NCI-H774 (cell line): ENCODE measurements at places on chromosomes 13 and 19.

DNA sequence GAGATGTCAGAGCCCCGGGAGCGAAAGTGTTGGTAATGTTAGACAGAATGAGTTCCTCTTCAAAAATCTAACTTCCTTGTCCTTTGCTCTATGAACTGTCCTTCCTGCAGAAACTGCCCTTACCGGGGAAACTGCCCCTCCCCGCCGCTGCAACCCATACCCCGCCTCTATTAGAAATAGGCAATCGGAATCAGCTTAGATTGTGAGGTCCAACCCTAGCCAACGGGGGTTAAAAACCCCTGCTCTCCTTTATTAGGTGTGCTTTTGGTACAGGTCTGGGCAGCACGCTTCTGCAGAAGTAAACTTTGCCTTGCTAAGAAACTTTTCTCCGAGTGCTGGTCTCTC is 11.5 kb upstream of the CAPNS1 start:
- DNase-seq: no peak

DNA sequence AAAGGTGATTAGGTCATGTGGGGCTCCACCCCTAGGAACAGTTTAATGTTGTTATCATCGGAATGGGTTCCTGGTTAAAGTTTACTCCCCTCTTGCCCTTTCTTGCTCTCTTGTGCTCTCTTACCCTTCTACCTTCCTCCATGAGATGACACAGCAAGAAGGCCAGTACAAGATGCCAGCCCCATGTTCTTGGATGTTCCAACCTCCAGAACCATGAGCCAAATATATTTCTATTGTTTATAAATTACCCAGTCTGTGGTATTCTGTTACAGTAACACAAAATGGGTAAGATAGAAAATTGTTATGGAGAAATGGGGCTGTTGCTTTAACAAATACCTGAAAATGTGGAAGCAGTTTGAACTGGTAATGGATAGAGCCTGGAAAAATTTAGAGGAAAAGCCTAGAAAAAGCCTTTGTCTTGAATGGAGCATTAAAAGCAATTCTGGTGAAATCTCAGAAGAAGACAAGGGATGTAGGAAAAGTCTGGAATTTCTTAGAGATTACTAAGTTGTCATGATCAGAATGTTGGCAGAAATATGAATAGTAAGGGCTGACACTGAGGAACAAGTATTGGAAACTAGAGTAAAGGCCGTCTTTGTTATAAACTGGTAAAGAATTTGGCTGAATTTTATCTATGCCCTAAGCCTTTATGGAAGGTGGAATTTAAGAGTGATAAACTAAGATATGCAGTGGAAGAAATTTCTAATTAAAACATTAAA is 53.5 kb upstream of the TSC22D1 start:
- DNase-seq: no peak

DNA sequence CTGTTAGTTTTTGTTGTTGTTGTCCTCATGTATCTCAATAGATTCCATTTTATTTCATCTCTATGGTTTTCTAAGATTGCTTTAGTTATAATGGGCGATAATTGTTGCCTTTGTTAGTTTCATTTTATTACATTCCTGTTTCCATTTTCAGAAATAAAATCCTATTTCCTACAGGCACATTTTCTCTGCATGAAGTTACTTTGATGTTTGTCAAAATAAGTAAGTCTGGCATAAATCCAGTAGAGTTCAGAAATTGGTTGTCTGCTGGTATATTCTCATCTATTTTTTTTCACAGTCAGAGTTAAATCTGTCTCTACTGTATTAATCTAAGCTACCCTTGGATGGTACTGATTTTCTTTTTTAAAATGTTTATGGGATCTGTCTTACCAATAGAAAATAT is 204.1 kb downstream of the MYO16 start:
- DNase-seq: no peak

DNA sequence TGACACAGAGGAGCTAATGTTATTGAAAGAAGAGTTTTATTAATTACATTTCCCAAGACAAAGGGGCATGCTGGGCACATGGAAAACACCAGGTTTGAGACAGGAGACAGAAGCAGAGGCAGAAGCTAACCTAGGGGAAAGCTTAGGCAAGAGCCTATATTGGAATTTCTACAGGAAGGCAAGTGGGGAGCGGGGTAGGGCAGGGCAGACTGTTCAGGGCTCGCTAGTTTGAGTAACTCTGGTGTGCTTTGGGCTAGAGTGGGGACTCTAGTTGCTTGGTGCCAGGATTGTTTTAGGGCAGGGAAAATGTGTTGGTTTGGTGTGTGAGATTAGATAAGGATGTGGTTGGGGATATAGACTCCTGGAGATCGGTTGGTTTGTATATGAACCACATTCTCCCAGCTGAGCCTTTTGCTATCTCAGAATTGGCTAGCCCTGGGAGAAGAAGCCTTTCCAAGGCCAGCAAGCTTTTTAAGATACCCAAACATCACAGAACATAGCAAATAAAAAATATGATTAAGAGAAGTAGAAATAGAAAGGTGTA is 8.4 kb upstream of the UFM1 start:
- no peak for DNase-seq

GRCh38 chr19:48274173-48274572 is 4.3 kb downstream of the ZNF114 start:
- DNase-seq: no peak

DNA sequence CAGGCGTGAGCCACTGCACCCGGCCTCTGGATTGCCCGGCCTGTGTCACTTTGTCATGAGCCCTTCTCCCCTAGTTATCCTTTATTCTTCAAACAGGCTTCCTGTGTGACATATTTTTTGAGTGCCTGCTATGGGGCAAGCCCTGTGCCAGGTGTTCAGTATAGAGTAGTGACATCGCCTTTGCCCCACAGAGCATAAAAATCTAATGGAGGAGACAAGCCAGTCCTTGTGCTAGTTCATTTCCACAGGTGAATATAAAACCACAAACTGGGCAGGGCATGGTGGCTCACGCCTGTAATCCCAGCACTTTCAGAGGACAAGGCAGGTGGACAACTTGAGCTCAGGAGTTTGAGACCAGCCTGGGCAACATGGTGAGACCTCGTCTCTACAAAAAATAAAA is 43.2 kb downstream of the BBC3 start:
- no peak for DNase-seq
